Stimulated activated CD4-positive, alpha-beta T cell treated with anti-CD3 and anti-CD28 coated beads, Interleukin-1b, Interleukin-23, amount 100 ng/mL, for 1 hour (primary cell): ENCODE measurements at places on chromosomes 6 and 20.

GRCh38 chr20:63103402-63104311, 96.9 kb upstream of the BHLHE23 start:
- no peak for DNase-seq

DNA sequence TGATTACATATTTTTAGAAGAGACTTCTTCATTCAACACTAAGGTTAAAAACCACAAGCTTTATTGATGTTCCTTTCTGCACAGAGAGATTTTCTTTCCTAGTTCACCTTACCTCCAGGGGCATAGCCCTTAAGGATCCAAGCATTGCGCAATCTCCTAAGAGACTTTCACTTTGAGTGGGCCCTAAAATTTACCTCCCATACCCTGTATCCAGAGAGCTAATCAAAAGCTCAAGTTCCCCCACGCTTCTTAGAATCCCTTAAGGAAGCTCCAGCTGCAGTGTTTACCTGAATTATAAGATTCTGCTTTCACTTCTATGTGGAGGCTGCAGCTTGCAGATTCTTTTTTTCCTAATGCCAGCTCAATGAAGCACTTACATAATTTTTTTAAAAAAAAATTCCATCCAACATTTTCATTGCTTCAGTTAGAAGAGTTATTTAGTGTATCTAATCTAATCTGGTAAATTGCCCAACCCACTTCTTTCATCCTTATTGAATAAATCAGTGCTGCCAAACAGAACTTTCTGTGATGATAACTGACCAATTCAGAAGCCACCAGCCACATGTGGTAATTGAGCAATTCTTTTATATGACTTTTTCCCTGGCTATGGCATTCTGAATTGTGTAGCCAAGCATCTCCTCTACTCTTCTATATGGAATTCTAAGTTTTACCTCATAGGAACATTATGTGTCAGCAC, 24.6 kb upstream of the SPTLC3 start:
- no peak for DNase-seq

- DNase-seq, result no peak
These were observed 4.7 kb upstream of the LTV1 start for GRCh38 chr6:143838395-143838794.

DNA sequence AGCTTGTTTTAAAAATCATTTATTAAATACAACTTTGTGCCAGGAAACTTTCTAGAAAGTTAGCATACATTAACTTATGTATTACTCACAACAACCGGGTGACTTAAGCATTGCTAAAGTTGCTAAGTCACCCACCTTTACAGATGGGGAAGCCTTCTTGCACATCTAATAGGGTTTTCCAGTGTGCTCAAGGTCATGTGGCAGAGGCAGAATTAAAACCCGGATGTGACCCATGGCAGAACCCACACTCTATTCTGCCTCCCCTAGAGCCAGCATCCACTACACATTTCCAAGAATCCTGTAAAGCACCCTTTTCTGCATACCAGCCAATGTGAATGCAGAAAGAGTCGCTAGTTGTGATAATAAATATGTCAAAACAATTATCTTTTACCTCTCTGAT, 13.4 kb downstream of the LINC00237 start:
- no peak for DNase-seq

DNA sequence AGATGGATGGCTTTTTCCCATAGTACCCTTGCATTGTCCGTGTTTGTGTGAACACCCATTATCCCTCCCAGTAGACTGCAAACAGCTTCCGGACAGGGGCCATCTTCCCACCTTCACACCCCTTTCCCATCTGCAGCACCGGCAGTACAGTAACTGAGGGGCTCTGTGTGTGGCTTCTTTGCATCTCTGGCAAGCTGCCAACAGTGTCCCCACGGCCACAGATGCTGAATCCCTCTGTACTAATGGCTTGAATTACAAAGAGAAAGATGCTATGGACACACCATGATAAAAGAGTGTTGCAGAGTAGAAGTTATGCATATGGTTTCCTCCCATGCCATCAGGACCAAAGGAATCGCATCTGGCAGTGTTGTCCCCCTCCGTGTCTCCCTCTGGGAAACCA, 101.1 kb upstream of the CDYL start:
- no peak for DNase-seq

- DNase-seq, result no peak
These were observed 222.8 kb upstream of the CITED2 start for GRCh38 chr6:139597087-139597763.

- DNase-seq, result no peak
These were observed 2.8 kb downstream of the EYA2 start for GRCh38 chr20:46897328-46897880.

DNA sequence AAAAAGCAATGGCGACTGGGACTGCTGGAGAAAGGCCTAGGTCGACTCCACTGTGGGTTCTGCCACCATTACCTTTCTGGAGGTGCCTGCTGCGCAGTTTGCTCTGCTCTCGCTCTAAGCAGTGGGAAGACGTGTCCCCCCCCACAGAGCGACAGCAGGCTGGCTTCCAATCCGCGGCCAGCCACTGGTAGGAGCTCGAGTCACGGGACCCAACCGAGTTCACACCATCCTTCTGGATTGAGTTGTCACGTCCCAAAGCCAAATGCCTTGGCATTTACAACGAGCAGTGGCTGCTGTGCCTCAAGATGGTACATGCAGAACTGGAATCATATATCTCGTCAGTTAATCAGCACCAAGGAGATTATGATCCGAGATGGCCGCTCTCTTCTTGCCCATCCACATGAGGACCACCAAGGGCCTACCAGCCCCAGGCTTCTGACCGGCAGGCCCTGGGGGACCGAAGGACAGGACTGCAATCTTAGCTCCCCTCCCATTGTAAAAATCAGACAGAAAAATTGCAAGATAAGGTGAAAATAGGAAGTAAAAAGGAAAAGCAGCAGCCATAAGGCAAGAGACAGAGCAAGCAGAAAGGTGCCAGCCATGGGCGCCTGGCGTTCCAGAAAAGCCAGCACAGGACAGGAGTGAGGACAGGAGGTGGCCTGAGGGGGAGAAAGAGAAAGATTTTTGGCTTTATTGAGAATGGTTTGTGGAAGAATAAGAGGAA, 74.4 kb downstream of the TRAM2 start:
- no peak for DNase-seq

- DNase-seq, result no peak
These were observed 29.9 kb downstream of the ARID1B start for GRCh38 chr6:156807028-156807427.

- DNase-seq, result no peak
These were observed 16.6 kb downstream of the NRSN2 start for GRCh38 chr20:363319-364078.

GRCh38 chr6:74000666-74001490, 304.9 kb downstream of the CD109 start:
- no peak for DNase-seq

DNA sequence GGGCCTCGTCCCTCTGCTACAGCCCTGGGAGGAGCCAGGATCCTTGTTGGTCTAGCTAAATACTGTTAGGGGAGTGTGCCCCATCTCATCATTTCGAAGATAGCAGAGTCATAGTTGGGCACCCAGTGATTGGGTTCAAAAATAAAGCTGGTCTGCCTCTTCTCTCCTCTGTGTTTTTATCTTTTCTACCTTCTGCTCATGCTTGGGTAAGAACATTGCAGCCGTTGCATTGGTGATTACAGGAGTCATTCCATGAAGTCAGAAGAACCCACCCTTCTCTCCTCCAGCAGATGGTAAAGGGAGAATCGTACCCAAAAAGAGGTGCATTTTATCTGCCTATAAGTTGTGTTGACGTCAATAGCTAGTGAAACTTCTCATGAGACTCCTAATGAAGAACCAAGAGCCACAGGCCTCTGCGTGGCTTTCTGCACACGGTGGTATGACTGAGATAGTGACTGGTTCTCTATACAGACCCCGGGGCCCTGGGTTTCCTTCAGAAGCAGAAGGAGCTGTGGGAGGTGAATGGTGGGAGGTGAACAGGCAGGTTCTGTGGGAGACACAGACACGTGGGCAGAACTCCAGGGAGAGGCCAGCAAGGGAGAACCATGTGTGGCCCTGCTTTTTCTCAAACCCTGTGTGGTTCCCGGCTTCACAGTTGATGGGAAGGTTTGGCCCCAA, 5.7 kb upstream of the FAM209A start:
- no peak for DNase-seq

DNA sequence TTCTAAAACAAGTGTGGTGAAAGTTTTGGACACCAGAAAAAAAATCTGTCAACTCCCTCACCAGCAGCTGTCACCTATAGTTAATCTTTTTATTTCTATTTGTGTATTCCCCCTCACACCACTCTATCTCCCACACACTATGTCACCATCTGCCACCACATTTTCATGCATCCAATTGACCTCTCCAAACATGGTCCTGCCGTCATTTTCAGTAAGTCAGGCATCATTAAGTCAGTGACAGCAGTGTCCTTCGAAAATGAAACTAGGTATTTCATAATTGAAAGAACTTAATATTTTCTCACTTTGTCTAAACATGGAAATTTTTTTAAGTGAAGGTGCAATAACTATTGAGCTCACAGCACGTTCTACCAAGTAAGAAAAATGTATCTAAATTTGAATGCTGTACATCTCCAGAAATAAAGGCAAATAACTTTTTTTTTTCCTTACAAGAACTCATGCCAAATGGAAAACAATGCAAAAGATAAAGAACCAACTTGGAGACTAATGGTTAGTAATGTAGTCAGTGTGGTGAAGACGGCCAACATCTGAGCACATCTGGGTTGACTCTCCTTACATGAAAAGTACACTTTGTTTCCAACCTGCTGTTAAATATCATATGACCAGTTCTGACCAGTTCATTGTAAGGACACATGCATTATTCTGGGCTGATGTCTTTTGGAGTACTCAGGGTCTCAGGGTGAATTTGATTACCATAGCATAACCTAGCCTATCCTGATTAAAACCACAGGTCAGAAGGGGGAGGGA, 623.3 kb upstream of the MANEA start:
- no peak for DNase-seq

DNA sequence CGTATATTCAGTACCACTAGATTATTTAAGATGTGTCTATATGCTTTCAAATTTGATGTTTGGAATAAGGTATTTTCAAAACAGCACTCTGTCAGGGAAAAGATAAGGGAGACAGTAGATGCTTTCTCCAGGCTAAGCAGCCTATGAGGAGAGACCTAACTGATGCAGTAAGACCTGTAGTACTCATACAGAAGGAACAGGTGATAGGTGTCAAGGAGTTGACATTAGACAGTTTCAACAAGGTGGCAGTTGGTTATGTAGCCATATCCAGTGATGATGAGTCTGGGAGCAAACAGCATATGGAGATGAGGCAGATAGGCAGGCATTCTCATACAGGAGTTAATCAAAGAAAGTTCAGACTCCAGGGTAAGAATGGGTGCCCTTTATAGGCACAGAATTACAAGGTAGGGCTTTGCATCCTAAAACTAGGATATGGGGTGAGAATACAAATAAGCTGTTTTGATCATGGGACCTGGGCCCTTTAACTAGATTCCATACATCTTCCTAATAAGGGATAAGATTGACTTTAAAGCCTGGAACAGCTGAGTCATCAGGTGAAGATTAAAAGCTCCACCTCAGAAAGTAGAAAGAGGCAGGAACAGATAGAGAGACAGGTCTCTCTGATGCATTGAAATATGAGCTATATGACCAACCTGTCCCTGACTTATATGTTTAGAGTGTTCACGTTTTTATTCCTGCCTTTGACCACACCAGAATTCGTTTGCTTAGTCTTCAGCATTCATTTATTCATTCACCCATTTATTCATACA, 7.9 kb downstream of the RSPH4A start:
- DNase-seq, result no peak

DNA sequence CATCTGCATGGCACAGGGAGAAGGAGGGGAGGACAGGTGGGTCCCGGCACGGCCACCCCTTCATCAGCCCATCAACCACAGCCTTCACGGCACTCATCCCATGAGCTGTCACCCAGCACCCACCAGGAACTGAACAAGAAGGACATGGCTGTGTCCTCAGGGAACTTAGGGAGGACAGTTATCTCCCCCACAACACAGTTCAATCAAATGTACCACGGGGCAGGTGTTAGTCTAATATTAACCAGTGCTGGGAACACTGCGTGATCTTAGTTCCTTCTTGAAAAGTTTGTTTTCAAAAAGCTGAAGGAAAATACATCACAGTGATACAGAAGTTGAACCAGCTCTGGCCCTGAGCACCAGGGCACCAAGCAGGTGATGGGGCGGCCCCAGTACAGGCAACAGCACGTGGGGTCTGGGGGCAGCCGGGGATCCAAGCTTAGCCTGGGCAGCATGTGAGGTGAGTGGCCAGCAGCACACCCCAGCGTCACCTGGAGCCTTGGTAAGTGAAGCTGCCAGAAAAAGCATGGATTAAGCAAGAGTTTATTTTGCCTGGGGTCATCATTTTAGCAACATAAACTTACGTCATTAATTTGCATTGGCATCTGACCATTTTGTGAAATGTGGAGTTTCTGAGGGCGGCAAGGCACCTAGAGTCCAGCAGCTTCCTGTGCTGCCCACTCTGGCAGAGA, 35.5 kb upstream of the AFDN start:
- no peak for DNase-seq

- DNase-seq, result no peak
These were observed 45.2 kb upstream of the LY86 start for GRCh38 chr6:6543181-6543879.

DNA sequence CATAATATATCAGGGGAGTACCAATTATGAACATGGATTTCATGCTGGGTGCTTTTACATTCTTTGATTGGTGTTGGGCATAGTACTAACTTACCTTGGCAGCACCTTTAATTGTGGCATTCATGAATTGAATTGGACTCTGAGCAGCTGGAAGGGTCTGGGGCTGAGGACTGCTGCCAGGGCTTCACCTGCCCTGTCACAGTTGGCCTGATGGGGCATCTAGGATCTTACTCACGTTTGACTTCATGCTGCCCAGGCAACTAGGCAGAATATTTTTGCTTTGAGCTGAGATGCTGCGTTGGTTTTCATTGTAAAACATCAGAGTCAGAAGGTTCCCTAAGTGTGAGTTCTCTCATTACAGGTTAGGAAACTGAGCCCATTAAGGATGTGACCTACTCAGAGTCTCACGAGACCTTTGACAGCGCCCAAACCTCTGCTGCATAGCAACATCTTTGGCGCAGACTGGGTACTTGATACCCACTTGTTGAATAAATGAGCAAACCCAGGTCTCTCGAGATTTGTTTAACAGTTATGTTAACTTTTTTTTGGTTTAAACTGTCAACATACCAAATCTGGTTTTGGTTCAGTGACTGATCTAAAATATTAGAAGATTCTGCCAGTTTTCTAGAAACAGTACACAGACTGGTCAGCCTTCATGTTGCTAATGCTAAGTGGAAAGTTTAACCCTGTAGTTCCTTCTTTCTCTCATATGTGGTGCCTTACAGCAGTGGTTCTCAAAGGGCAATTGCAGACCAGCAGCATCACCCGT, 104.9 kb downstream of the TCP11 start:
- no peak for DNase-seq

GRCh38 chr6:70164556-70164955, 138.3 kb downstream of the COL9A1 start:
- no peak for DNase-seq

DNA sequence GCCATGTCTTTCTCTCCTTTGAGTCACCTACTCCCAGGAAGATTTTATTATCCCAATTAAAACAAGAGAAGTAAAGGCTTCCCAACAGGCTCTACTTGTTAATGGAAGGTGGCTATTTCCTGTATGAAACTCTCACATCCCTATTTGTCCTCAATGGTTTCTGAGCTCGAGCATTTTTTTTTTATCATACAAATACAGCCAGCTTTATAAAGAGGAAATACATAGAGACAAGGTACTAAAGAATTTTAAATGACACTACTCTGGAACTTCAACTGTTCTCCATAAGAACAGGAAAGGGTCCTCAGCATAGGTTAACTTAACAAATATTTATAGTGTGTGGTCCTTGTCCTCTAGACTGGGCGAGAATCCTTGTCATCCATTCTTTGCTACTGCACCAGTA, 41.0 kb downstream of the TSHZ2 start:
- DNase-seq, result no peak

- DNase-seq, result no peak
These were observed 778 bp downstream of the PSMG4 start for GRCh38 chr6:3259491-3259958.
